Activated CD8-positive, alpha-beta T cell treated with anti-CD3 and anti-CD28 coated beads for 36 hours (primary cell): ENCODE measurements at places on chromosomes 13 and 19. TPM values are rescaled to one million over a fixed set of nuclear protein-coding genes. Genes with fewer than 3 reads are reported as not detected.

The GFY gene
- total RNA-seq = not detected

The RFPL4A gene
- not detected for total RNA-seq

The APOC4 gene
- not detected for total RNA-seq

The GJB2 gene
- 1.1 TPM for total RNA-seq

The IGLON5 gene
- 0.23 TPM for total RNA-seq

The ATP8A2 gene
- total RNA-seq = 0.94 TPM

The NUMBL gene
- total RNA-seq = 13.7 TPM

The TPTE2 gene
- 0.27 TPM for total RNA-seq

The SLITRK6 gene
- not detected for total RNA-seq

The NCR1 gene
- total RNA-seq = 0.58 TPM

DNA sequence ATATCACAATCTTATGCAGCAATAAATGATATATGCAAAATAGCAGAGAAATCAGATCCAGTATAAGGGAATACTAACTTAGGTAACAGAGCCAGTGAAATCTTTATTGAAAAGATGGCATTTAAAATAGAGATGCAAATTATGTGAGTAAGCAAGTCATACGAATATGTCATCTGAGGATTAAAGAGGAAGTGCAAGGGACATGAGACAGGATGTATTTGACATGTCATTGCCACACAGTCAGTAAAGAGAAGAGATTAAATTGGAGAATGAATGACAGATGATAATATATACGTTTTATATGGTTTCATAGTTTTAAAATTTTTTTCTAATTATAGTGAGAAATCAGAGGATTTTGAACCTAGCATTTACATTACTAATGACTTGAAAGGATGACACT lies 426.4 kb downstream of the SLITRK5 start:
- DNase-seq = no peak
- no peaks in the 10 kb centered on the region for H3K4me1 ChIP-seq
- no peaks in the 10 kb centered on the region for H3K27me3 ChIP-seq
- no peak overlapping the region for H3K27ac ChIP-seq

- no peaks in the 10 kb centered on the region for H3K27me3 ChIP-seq
- no peak for DNase-seq
- H3K27ac ChIP-seq = no peak overlapping the region
- peaks cover 39% of the 10 kb centered on the region for H3K36me3 ChIP-seq
These were observed 2.6 kb downstream of the CAPNS1 start for GRCh38 chr19:36142496-36142895.

- H3K36me3 ChIP-seq = no peaks in the 10 kb centered on the region
- no peak for DNase-seq
- no peak overlapping the region for H3K4me3 ChIP-seq
These were observed 56.1 kb upstream of the F7 start for GRCh38 chr13:113049521-113049941.

GRCh38 chr13:23876265-23876664 lies 12.9 kb downstream of the MIPEP start:
- H3K27ac ChIP-seq = no peak overlapping the region
- H3K4me3 ChIP-seq = no peak overlapping the region
- no peaks in the 10 kb centered on the region for H3K4me1 ChIP-seq
- H3K36me3 ChIP-seq = peaks cover 5% of the 10 kb centered on the region
- no peaks in the 10 kb centered on the region for H3K27me3 ChIP-seq

- DNase-seq = no peak
- no peak overlapping the region for H3K4me3 ChIP-seq
- H3K4me1 ChIP-seq = peaks cover 14% of the 10 kb centered on the region
- no peaks in the 10 kb centered on the region for H3K27me3 ChIP-seq
- peaks cover 18% of the 10 kb centered on the region for H3K36me3 ChIP-seq
- no peak overlapping the region for H3K27ac ChIP-seq
These were observed 24.9 kb upstream of the SIGLEC11 start for GRCh38 chr19:49985871-49986270.

- H3K4me3 ChIP-seq = no peak overlapping the region
- DNase-seq = no peak
These were observed 154.1 kb downstream of the PTPRS start for GRCh38 chr19:5186293-5187050.

DNA sequence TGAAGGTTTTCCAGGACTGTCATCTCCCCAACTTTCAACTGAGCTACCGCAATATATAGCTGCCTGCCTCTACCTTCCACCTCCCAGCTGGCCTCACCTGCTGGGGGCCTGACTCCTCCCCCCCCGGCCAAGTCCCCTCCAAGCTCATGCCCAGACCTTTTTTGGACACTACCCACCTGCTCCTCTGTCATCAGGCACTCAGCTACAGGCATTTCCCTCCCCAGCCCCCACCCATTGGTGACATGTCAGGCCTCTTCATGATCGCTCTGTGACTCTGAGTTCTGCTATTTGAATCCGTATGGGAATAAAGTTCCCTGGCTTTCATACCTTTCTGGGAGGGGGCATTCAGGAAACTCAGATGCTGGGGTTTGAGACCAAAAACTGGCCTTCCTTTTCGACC lies 1.8 kb downstream of the PRKACA start:
- no peak for DNase-seq
- peaks cover 56% of the 10 kb centered on the region for H3K4me1 ChIP-seq
- H3K4me3 ChIP-seq = peak overlapping the region; percentile 90
- no peak overlapping the region for H3K27ac ChIP-seq
- H3K36me3 ChIP-seq = no peaks in the 10 kb centered on the region

GRCh38 chr19:5976768-5977167 lies 1.2 kb downstream of the RANBP3 start:
- no peaks in the 10 kb centered on the region for H3K27me3 ChIP-seq
- H3K4me3 ChIP-seq = peak overlapping the region; percentile 95
- peaks cover 57% of the 10 kb centered on the region for H3K4me1 ChIP-seq
- DNase-seq = no peak
- H3K36me3 ChIP-seq = peaks cover 54% of the 10 kb centered on the region

DNA sequence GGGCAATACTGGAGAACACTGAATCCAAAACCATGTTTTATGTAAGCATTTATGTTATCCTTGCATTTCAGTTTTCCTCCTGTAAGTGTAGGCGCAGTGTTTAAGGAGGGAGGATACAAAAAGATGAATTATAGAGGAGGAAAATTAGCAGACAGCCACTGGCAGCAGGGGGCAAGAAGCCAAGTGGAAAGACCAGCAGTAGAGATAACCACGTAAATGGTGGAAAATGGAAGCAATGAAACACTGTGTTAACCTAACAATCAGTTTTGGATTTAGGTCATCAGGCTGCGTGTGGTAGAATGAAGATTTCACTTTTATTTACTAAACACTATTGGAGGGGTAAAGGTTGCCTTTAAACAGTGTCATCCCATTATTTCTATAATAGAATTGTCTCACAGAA lies 447.3 kb downstream of the GPC6 start:
- H3K27ac ChIP-seq = no peak overlapping the region
- H3K4me1 ChIP-seq = no peaks in the 10 kb centered on the region
- H3K4me3 ChIP-seq = no peak overlapping the region
- H3K36me3 ChIP-seq = no peaks in the 10 kb centered on the region
- H3K27me3 ChIP-seq = no peaks in the 10 kb centered on the region

DNA sequence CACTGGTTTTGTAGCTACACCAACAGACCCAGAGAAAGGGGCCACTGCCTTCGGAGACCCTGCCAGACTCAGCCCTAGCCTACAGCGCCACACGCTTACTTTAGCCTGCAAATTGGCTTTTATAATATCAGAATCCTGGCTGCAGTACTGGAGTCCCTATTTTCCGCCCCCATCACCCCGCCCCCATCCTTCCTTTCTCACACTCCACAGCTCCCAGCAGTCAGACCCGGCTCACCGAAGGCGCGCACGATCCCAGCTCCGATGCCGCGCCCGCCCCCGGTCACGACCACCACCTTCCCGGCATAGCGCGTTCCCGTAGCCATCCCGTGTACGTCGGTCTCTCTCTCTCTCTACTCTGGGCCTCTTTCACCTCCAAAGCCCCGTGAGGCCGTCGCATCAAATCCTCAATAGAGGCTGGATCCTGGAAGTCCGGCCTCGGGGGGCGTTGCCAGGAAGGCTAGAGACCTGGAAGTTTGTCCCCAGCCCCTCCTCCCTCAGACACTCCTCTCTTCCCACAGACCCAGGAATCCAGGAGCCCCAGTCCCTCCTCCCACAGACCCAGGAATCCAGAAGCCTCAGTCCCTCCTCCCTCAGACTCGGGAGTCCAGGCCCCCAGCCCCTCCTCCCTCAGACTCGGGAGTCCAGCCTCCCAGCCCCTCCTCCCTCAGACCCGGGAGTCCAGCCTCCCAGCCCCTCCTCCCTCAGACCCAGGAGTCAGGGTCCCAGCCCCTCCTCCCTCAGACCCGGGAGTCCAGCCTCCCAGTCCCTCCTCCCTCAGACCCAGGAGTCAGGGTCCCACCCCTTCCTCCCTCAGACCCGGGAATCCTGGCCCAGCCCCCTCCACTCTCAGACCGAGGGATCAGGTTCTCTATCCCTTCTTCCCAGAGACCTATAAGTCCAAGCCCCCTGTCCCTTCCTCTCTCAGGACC lies at the start of gene HSD17B14:
Gene HSD17B14, minus strand, starts transcription at position 403 of the 929 bp plus-strand sequence. Its CDS starts 80 bp downstream, at position 323.
- DNase-seq = peak; percentile 37
- peak within 1 kb of the TSS; percentile 78 for H3K4me3 ChIP-seq
- H3K36me3 ChIP-seq = no peaks in the 10 kb centered on the region
- peaks cover 14% of the 10 kb centered on the region for H3K4me1 ChIP-seq
- peaks cover 5% of the 10 kb centered on the region for H3K27me3 ChIP-seq
- peak within 1 kb of the TSS; percentile 86 for H3K27ac ChIP-seq

DNA sequence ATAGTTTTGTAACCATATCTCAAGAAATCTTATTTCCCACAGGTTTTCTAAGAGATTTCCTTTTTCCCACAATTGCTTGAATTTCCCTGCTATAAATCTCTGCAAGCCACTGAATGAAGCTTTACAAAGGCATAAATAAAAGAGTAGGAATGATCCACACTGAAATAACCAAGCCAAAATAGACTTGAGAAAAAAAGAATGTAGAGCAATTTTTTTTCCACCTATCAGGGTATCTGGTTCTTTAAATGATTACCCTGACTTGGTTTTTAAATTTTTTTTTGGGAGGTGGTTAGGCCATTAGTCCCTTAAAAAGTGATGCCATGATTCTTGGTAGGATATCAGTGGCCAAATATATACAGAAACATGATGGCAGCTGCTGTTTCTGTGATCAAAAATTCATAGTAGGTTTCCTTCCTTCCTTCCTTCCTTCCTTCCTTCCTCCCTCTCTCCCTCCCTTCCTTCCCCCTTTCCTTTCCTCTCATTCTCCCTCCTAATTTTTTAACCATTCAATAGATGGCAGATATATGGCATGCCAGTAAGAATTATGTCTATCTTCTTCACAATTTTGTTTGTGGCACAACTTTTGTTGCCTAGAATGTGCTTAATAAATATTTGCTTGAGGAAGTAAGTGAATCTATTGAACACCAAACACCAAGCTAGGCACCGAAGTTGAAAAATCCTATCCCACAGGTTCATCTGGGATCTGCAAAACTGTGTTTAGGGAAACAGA lies 233.7 kb downstream of the LHFPL6 start:
- H3K4me1 ChIP-seq = no peaks in the 10 kb centered on the region
- DNase-seq = no peak
- no peak overlapping the region for H3K4me3 ChIP-seq
- H3K27me3 ChIP-seq = peaks cover 13% of the 10 kb centered on the region

- H3K27me3 ChIP-seq = peaks cover 2% of the 10 kb centered on the region
- no peak overlapping the region for H3K4me3 ChIP-seq
- no peaks in the 10 kb centered on the region for H3K4me1 ChIP-seq
- DNase-seq = no peak
- H3K27ac ChIP-seq = no peak overlapping the region
These were observed 9.8 kb downstream of the PLK5 start for GRCh38 chr19:1533510-1534150.

- no peak overlapping the region for H3K27ac ChIP-seq
- no peak for DNase-seq
- peaks cover 5% of the 10 kb centered on the region for H3K4me1 ChIP-seq
- H3K36me3 ChIP-seq = no peaks in the 10 kb centered on the region
- H3K4me3 ChIP-seq = no peak overlapping the region
These were observed 238.0 kb downstream of the IRS2 start for GRCh38 chr13:109548374-109548773.

DNA sequence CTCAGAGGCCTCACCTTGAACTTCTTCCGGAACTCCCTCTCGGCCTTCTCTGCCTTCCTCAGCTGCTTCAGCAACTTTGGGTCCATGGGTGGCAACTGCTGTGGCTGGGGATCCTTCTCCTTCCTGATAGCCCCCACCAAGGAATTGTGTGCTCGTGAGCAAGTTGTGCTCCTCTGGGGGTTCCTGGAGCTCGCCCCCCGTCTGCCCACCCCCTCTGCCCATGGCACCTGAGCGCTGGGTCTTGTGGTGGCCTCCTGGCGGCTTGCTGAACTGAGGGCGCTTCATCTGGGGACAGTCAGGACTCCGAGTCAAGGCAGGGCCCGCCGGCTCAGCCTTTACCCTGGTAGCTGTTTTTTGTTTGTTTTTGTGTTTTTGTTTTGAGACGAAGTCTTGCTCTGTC lies 11.6 kb downstream of the PRAM1 start:
- no peak overlapping the region for H3K4me3 ChIP-seq
- DNase-seq = no peak
- H3K36me3 ChIP-seq = peaks cover 27% of the 10 kb centered on the region

GRCh38 chr13:96342852-96343465 lies 253.1 kb downstream of the HS6ST3 start:
- no peaks in the 10 kb centered on the region for H3K27me3 ChIP-seq
- H3K36me3 ChIP-seq = no peaks in the 10 kb centered on the region
- no peaks in the 10 kb centered on the region for H3K4me1 ChIP-seq
- H3K4me3 ChIP-seq = no peak overlapping the region
- no peak overlapping the region for H3K27ac ChIP-seq

- H3K4me1 ChIP-seq = no peaks in the 10 kb centered on the region
- no peaks in the 10 kb centered on the region for H3K36me3 ChIP-seq
- no peak overlapping the region for H3K27ac ChIP-seq
- H3K4me3 ChIP-seq = no peak overlapping the region
These were observed 403.6 kb downstream of the SPRY2 start for GRCh38 chr13:79937311-79937710.

DNA sequence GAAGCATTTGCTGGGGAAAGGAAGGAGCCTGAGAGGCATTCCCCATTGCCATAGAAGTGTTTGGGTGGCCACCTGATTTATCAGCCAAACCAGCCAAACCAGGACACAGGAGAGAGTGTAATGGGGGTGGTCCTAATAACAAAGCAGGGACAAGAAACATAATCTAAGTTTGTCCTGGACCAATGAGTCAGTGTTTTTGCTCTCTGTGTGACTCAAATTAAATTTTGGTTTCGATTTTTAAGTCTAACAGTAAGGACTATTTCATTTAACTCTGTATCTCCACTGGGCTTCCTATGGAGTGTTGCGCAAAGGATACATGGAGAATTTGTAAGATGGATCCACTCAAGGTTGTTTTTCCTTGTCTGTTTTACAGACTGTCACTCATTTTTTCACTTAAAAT lies 19.5 kb upstream of the TRPC4 start:
- DNase-seq = no peak
- no peaks in the 10 kb centered on the region for H3K4me1 ChIP-seq
- no peaks in the 10 kb centered on the region for H3K36me3 ChIP-seq

DNA sequence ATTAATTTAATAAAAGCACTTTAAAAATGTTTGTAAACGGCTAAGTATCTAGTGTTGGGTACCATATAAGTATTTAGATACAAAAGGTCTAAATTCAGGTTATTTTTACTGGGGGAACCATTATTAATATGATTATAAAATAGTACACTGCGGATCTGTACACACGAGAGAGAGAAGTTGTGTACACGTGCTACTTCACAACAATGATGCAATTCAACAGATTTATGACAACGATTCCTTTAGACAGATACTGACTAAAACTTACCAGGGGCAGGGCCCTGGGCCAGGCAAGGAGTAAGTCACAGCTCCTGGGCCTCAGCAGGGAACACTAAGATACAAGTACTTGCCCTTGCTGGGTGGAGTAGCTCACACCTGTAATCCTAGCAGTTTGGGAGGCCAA lies 29.1 kb upstream of the TPTE2 start:
- peaks cover 2% of the 10 kb centered on the region for H3K36me3 ChIP-seq
- no peak overlapping the region for H3K27ac ChIP-seq
- no peak for DNase-seq
- H3K4me3 ChIP-seq = no peak overlapping the region
